Activated B cell treated with CpG ODN at 0.5 μM for 24 hours (primary cell): ENCODE measurements at places on chromosomes 3 and 15.

GRCh38 chr3:186985661-186986364 lies 55.5 kb downstream of the ST6GAL1 start:
- DNase-seq: no peak

DNA sequence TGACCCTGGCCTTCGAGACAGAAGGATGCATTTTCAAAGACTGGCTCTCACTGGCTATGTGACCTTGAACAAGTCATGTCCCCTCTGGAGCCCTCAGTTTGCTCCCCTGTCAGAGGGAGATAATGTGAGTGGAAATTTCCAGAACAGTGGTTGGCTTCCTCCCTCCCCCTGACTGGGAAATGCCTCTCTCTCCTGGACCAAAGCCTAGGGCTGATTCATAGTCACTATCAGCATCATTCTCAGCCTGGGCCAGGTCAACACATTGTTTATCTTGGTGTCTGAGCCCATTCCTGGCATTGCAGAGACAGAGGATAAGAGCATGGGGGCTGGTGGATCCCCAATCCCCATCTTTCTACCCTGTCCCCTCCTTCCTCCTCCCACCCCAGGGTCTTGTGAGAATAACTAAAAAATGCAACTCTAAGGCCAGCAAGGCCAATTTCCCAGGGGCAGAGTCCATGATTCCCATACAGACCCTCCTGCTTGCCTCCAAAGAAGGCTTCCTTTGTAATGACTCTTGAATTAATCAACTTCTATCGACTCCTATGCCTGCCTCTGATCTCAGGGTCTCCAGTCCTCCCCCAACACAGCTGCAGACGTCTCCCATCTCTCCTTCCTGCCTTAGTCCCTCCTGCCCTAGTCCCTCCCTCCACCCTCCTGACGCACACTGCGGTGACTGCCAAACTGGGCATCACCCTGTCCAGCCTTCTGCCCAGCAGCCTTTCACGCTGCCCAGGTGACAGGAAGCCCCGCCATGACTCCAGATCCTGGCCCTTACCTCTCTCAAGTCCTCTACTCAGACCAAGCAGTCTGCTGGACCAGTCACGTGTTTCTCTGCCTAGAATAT lies 35.4 kb upstream of the CORO2B start:
- no peak for DNase-seq

DNA sequence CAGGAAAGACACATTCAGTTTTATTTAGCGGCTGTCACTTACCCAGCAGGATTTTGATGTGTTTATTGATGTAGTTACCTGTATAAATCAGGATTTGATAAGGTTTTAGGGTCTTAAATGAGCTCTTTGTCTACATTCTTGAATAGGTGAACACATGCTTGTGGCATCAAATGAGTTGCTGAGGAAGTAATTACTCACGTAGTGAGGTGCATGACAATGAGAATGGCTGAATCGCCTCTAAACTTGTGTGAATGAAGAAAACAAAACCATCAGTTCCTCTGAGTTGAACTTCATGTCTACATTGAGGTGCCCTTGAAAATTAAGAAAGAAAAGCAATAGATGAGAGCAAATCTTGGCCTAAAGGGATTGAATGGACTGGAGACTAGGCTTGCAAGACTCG lies 245.6 kb upstream of the SATB1 start:
- no peak for DNase-seq

GRCh38 chr3:166685246-166685645 lies 694.9 kb downstream of the ZBBX start:
- DNase-seq: no peak

DNA sequence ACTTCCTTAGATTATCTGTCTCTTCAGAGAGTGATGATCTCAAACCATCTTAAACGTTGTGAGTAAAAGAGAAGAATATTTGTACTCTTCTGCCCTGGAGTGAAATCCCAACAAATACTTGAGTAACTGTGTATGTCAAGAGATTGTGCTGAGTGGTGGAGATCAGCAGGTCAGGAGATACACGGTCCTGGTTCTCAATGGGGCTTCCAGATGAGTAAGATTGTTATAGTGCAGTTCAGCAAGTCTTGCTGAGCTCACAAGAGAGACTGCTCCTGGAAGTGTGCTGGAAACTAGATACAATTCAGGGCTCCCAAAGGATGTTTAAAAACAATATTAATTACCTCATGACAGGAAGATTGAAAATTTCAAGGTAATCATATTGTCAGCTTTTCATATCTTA lies 184.3 kb downstream of the AKAP13 start:
- DNase-seq: no peak

- DNase-seq: no peak
Observed at GRCh38 chr3:26768068-26768651, 145.6 kb downstream of the LRRC3B start.

- DNase-seq: no peak
Observed at GRCh38 chr3:12316729-12317351, 28.0 kb downstream of the PPARG start.

DNA sequence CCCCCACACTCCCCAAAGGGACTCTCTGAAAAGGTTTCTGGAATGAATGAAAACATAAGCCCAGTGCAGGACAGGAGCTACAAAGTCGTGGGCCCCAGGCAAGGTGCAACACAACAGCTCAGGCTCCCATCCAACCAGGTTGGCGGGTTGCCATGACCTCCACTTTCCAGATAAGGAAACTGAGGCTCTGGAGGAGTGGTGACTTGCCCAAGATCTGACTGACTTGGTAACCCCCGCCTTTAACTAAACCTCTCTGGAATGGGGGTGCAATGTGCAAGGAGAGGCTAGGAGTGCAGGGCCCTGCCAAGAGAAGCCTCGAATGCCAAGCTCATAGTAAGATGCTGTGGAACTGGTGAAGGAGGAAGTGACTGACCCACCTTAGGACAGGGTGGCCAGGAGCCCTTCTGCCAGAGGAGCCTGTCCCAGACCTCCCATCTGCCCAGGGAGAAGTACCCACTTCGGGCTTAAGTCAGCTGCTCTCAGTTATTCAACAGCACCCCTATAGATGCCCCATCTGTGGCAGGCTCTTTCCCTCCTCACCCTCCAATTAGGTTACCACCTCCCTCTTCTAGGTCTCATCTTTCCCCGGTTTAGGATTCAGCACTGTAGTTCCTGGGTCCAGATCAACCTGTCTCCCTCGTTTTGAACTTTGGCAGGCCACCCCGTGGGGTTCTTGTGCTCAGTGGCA lies 553 bp upstream of the TNNC1 start:
- no peak for DNase-seq

GRCh38 chr3:191301782-191302411 lies 27.3 kb upstream of the CCDC50 start:
- no peak for DNase-seq

DNA sequence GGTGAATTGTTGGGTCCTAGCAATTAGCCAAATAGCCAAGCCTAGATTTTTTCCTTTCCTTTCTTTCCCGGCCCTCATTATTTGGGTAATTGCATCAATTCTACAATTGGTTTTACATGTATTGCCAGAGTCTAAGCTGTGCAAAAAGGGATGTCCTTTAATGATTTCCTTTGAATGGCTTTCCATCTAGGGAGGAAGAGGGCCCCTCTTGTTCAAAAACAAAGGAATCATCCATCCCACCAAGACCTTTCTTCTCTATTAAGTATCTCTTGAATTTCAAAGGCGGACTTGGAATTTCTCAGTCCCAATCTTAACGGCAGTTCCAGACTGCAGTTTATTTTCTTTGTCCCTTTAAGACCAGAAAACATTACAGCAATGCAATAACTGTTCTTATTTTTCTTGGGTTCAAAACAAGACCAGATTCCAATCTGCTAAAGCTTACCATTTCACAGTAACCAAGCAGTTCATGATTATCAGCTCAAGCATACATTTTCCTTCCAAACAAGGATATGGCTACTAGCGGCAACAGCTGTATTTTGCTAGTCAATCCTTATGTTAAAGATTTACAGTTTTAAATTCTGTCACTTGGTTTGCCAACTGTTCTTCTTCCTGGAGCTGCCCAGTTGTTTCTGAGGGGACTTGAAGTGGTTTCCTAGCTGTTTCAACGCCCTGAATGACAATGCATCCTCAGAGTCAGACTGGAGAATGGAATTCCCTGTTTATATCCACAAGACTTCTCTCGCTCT lies 91.4 kb upstream of the LRIG1 start:
- DNase-seq: no peak

- DNase-seq: no peak
Observed at GRCh38 chr15:82585072-82585471, 44.8 kb upstream of the RPS17 start.

- DNase-seq: peak; percentile 19
Observed at GRCh38 chr3:129161860-129162271, 1.0 kb upstream of the ISY1 start.

GRCh38 chr3:30370681-30371271 lies 235.6 kb upstream of the TGFBR2 start:
- no peak for DNase-seq

DNA sequence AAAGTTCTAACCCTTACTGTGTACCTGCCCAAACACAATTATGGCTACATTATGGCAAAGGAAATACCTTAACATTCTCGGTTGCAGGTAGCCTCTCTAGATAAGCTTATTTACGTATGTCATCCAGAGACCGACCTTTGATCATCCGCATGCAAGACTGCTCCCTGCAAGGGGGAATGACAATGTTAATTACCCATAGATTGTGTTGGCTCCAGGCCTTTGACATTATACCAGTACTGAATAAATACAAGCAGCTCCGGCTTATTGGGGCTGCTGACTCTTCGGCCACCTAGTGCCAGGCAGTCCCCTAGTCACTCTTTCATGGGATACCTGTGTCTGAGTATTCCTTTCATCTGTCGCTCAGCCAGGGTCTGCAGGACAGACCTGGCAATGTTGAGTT lies 223.5 kb downstream of the DTWD1 start:
- no peak for DNase-seq

GRCh38 chr15:28129231-28129848 lies 30.2 kb upstream of the OCA2 start:
- no peak for DNase-seq

GRCh38 chr3:126040386-126040785 lies 43.5 kb downstream of the SLC41A3 start:
- DNase-seq: no peak

- no peak for DNase-seq
Observed at GRCh38 chr3:67804089-67804488, 149.7 kb upstream of the SUCLG2 start.

- no peak for DNase-seq
Observed at GRCh38 chr15:101528108-101528916, 38.8 kb upstream of the PCSK6 start.

DNA sequence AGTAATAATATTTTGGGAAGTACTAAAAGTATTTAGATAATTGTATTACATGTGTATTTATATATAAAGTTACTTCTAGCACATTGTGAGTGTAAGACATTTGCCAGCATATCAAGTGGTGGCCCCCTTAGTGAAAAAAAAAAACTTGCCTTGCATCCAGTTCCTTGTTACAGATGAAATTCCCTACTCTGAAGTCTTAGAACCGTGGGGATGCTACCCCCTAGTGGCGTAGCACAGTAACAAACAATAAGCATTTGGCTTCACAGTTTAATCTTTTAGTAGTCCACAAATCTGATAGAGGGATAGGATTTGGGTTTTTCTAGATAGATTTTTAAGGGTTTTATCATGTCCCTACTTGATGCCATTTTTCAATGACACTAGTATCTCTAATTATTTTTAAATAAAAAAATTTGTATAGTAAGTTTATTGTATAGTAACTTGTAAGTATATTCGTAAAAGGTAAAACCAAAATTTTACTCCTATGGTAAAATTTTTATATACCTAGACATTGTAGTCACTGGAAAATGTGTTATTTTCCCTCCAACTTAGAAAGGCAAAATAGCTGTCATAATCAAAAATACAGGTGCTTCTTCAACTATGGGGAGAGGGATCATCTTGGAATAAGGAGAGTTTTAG lies 14.3 kb downstream of the SMC4 start:
- peak; percentile 19 for DNase-seq

DNA sequence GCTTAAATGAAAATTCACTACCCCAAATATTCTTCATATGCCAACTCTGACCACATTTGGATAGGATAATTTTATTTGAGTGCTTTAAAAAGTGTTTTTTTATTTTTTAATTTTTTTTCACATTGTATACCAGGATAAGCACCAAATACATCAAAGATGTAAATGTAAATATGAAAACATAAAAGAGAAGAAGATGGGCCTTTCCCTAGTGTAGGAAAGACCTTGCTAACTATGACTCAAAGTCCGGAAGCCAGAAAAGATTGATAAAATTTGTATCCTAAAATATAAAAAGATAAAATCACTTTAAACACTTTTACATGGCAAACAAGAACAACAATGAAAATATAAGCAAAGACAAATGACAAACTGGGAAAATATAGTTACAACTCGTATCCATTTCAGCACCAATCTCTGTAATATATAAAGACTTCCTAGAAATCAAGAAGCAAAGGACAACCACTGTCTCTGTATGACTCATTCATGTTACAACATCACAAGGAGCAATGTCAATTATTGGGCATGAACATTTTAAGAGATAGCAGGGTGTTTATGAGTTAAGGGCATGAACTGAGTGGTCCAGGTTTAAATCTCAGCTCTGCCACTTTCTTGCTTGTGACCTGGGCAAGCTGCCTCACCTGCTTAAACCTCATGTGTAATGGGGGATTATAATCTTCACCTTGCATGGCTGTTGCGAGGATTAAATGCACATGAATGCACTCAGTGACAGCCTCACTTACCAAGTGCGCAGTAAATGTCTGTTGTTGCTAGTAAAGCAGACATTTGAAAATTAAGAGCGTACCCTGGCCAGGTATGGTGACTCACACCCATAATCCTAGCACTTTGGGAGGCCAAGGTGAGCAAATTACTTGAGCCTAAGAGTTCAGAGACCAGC lies 25.3 kb upstream of the ARHGEF3 start:
- DNase-seq: no peak

DNA sequence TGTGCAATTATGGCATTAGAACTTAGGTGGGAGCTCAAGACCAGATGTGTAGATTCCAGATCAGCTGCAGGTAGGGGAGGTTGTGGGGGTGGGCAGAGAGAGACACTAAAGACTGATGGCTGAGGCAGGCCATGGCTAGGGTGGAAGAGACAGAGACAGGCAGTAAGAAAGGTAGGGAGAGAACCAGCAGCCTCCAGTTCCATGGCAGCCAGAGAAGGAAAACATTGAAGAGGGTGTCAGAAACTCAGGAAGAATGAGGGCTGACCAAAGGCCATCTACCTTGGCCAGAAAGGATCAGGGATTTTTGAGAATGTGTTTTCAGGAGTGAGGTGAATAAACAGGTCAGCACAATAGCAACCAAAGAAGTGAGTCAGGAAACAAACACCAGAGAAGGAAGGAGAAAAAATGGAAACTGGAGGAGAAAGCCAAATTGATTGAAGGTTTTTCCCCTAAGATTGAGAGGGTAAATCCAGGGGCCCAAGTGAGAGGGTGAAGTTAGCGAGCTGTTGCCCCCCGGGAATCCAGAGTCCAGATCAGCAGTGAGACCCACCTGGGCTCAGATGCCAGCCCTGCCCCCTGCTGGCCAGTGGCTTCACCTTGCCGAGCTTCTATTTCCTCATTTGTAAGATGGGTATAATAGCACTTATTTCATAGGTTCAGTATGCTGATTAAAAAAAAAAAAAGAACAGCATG lies 41.0 kb downstream of the ABHD2 start:
- DNase-seq: peak; percentile 45
